Left ventricle myocardium inferior (tissue), 1 donor: ENCODE measurements at places on chromosomes 2 and 18.

- no peak for DNase-seq
These were observed 78.4 kb downstream of the CCDC93 start for GRCh38 chr2:117935456-117935855.

DNA sequence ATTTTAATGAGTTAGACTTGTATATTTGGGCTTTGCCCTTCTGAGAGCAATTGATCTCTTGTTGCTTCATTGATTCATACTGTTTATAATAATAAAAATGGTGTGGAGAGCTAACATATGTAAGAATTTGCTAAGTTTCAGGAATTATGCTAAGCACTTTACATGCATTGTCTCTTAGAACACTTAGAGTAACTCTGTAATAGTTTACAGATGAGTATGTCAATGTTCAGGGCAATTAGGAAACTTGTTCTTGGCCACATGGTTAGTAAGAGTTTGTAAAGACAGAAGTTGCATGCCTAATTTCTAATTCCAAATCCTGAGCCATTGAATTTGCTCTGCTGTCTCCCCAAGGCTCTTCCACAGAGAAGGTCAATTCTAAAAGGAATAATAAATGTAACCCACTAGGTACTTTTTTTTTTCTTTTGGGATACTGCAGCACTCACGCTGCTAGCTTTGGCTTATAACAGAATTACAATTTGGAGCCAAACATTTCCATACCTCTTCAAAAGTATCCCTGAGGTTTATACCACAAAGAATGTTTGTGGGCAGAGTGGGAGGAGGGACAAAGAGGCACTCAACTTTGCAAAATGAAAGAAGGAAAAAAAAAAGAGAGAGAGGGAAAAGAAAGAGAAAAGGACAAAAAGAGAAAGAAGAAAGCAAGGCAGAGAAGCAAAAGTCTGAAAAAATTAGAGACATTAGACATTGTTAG, 232.4 kb downstream of the CALCRL start:
- no peak for DNase-seq

DNA sequence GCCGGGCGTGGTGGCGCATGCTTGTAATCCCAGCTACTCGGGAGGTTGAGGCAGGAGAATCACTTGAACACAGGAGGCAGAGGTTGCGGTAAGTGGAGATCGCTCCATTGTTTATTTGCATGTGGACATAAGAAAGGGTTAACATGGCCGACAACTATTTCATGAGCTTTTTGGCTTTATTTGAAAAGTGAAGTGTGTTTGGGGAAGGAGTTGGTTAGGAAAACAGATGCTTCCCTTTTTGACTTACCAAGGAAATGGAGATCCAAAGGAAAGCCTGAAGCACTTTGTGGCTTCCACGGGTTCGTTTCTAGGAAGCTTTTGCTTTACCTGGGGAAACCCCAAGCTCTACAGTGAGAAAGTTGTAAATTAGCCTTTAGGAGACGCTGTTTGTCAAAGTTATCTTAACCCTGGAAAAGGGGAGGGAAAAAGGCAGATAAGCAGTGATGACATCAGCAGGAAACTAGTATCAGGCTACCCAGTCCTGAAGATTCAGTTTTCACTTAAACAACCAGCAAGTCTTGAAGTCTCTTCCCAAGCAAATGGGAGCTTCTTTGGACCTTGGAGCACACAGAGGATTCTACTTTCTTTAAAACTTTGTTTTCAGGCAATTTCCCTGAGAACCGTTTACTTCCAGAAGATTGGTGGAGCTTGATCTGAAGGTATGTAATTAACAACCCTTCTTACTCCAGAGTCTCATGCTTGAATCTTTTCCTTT, at the start of gene CASP10:
TSS of gene CASP10 (plus strand) at position 492 of the 715 bp plus-strand sequence. CDS start 2,637 bp downstream, outside the sequence.
- no peak for DNase-seq

GRCh38 chr2:160339726-160340125, 139.7 kb upstream of the ITGB6 start:
- no peak for DNase-seq

DNA sequence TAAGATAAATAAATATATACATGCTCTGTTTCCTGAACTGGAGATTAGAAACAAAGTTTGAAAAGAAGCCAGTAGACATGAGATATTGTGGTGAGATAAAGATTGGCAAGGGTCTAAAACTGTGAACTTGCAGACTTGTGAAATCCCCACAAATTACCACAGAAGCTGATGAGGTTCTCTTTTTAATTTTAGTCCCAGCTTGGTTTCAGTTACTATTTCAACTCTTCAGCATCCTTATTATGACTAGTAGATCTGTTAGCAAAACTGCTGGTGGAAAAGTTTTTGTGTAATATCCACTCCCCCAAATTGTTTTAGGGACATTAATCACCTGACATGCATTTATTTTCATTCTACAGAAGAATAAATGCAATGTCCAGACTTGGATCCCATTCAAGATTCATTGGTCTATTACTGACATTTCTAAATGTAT, 20.8 kb downstream of the RASGRP3 start:
- no peak for DNase-seq

- no peak for DNase-seq
These were observed 34.5 kb downstream of the RAB31 start for GRCh38 chr18:9742524-9743131.

DNA sequence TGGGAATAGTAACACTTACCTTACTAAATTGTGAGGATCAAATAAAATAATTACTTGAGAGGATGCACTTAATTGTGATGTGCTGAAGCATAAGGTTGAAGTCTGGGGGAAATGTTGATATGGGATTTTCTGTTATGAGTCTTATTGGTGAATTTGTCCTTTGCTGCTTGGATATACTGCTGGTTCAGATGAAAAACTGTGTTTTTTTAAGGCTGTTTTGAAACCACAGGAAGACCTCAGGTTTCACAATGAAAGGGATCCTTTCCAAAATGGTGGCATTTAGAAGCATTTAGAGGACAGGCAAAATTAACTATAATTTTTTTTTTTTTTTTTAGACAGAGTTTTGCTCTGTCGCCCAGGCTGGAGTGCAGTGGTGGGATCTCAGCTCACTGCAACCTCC, 34.9 kb downstream of the SPATS2L start:
- no peak for DNase-seq

GRCh38 chr2:230209422-230210051, 10.2 kb downstream of the SP110 start:
- no peak for DNase-seq

- DNase-seq, result no peak
These were observed 76.5 kb downstream of the SOCS6 start for GRCh38 chr18:70365361-70365760.

DNA sequence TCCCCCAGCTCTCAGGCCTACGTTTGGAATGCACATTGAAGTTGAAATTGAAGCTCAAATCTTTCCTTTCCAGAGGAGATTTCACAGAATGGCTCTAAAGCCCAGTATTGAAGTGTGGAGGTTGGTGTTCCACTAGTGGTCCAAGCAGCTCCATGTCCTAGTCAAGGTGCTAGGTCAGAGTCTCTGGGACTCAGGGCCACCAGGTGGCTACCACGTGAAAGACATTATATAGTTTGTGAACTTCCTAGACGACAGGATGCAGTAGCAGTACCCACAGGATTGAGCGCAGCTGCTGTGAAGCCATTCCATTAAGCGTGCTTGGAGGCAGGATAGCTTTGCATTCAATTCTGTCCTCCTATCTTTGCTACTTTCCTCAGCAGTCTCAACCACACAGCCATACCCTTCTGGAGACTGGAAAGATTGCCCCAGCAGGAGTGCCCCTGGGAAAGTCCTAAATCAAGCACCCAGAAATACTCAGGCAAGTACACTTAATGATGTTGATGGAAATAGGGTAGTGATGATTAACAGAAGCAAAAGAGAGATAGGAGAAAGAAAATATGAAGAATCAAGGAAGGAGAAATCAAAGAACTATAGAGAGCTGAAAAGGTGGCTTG, 4.7 kb upstream of the TGFA start:
- no peak for DNase-seq

- DNase-seq, result no peak
These were observed 153.7 kb downstream of the SOX11 start for GRCh38 chr2:5845798-5846330.

- DNase-seq, result no peak
These were observed 253.6 kb upstream of the SIX3 start for GRCh38 chr2:44687686-44688455.

GRCh38 chr2:159875083-159875482, 77.1 kb upstream of the CD302 start:
- DNase-seq, result no peak

DNA sequence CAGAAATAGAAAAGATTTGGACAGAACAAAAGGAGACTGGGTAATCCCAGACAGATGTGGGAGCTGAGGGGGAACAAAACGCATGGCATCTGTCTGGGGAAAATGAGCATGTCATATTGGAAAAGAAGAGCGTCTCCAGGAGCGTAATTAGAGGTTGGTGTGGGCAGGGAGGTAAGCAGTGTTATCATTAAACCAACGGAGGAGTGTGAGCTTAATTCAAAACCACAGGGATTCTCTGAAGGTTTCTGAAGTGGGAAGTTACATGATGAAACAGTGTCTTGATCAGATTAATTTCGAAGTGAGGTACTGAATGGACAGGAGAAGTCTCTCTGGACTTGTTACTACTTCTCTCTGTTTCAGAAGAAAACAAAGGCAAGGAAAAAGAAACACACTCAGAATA, 53.3 kb downstream of the DTNB start:
- DNase-seq, result no peak

- no peak for DNase-seq
These were observed 101.9 kb downstream of the MCFD2 start for GRCh38 chr2:46813680-46814079.

DNA sequence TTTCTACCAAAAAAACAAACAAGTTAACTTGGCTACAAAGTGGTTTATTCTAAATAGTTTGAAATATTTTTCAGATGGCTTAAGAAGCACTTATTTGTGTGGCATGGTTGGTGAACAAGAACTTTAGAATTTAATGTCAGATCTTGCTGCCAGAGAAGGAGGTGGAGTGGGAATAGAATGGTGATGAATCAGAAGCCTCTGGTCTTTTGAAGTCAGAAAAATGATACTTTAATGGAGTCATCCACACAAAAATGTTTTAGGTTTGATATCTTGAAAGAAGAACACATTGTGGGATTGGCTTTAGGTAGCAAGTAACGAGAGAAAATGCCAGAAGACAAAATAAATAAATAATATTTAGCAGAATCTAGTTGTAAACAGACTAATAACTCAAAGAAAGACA, 243.1 kb upstream of the FANCL start:
- DNase-seq, result no peak

GRCh38 chr2:38748943-38749804, 2.0 kb downstream of the SRSF7 start:
- DNase-seq, result no peak

DNA sequence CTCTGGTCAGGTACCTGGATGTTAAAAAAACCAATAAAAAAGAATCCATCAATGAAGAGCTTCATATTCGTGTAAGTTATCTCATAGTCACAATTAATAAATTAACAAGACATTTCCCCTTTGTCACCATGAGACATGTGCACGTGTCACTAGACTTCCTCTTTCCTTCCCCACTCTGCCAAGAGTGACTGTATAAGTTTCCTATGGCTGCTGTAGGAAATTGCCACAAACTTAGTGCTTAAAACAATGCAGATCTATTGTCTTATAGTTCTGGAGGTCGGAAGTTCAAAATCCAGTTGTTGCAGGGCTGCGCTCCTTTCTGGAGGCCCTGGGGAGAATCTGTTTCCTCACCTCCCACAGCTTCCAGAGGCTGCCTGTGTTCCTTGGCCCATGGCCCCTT, 35.8 kb downstream of the SLC9A4 start:
- DNase-seq, result no peak

DNA sequence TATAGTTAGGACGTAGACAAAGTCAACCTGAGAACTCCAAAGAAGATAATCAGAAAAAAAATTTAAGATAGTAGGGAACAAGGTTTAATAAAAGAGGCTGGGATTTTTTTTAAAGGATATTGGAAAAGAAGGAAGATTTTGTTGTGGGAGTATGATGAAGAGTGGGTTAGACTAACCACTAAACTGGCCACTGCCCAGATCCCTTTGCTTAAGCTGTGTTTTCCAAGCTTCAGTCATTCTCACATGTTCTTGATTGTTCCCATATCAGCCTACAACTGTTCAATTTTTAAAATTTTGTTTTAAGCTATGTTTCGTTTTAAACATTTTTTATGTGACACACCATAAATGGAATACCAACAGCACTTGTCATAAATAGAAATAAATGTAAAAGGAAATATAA, 284.5 kb upstream of the MMADHC start:
- no peak for DNase-seq

GRCh38 chr18:48419277-48420022, 10.3 kb upstream of the ZBTB7C start:
- no peak for DNase-seq

- no peak for DNase-seq
These were observed 545.0 kb upstream of the PIK3C3 start for GRCh38 chr18:41410006-41410405.
